ENCODE measurements at places on chromosomes 12 and 14. TPM values are rescaled to one million over a fixed set of nuclear protein-coding genes. Genes with fewer than 3 reads are reported as not detected.

DNA sequence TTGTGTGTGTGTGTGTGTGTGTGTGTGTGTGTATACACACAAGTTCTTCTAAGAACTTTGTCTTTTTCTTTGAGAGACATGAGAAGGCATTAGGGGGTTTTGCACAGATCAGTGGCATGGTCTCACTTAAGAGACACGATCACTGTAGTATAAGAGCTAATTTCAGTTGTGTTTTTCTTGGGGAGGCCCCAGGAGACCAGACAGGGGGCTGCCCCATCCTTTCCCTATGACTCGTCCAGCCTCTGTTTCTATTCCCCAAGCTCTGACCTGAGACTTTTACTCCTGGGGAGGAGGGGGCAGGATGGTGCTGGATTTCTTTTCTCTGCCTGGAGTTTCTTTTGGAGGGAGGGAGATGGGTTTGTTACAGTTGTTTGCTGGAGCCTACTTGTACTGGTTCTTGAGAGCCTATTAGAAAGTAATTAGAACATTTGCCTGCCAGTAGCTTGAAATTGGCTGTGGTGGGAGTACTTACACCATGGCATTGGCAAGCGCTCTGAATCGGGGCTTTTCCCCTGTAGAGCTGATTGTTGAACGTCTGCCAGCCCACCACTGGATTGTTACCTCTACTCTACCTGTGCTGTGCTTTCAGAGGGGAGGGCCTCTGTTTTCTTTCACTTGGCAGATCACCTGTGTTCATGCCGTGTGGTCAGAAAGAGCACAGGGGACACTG is 109.5 kb downstream of the TSPAN9 start:
- DNase-seq: no peak

- no peak for DNase-seq
Measured at GRCh38 chr14:96014176-96014575, 25.0 kb upstream of the C14orf132 start.

Gene KRT79
- polyA plus RNA-seq: not detected

Gene TMEM132C
- 1.9 TPM for polyA plus RNA-seq

- no peak for DNase-seq
Measured at GRCh38 chr12:120358412-120359100, 10.4 kb downstream of the MSI1 start.

DNA sequence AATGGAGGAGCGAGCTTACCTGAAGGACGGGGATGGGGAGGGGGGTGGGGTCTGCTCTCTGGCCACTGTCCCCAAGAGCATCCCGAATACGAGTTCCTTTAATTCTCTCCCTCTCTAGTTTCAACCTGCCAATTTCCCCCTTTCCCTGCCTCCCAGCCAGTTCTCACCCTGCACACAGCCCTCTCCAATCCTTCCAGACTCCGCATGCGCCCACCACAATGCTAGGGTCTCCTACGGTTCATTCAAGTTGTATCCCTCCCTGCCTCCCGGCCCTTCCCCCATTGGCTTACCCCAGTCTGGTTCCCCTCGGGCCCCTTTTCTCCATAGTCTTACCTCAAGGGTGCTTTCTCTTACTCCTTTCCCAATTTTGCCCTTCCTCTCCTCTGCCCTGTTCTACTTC is 708 bp upstream of the IGFBP6 start:
- DNase-seq: no peak

Gene PTPN6
- 19.1 TPM for polyA plus RNA-seq

Gene POTEG
- polyA plus RNA-seq: not detected

Gene METAP2
- polyA plus RNA-seq: 125 TPM

DNA sequence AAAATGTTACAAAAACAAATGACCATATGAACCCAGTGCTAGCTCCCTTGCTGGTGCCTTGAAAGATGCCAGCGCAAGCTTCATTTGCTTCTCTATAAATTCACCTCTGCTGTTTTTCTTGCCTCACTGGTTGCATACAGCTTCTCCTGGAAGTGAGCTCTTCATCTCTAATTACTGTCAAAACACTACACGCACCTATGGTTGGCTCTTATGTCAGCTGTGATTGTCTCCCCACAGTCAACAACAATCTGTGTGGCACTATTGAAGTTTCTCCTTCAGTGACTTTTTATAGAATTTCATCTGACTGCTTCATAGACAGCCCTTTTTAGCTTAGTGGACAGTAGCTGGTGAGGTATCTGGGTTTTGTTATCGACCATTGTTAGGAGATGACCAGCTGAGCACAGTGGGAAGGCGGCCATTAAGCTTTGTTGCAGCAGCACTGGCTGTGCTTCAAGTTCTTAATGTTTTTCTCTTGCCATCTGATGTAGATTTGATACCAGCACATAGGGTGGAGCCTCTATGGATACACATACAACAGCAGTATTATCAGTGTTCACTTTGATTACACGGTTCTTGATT is 131.8 kb downstream of the KITLG start:
- no peak for DNase-seq

GRCh38 chr12:9077152-9078031 is 38.3 kb downstream of the A2M start:
- DNase-seq: no peak

GRCh38 chr12:65308601-65309071 is 30.2 kb downstream of the MSRB3 start:
- no peak for DNase-seq

- DNase-seq: no peak
Measured at GRCh38 chr14:75540479-75540851, 18.2 kb downstream of the BATF start.

Gene CIROP
- polyA plus RNA-seq: 0.04 TPM

- DNase-seq: no peak
Measured at GRCh38 chr12:34394211-34395055, 372.1 kb downstream of the ALG10 start.

Gene CEBPE
- polyA plus RNA-seq: 0.13 TPM

GRCh38 chr14:67674139-67674479 is 323 bp downstream of the VTI1B start:
- DNase-seq: peak; percentile 61

DNA sequence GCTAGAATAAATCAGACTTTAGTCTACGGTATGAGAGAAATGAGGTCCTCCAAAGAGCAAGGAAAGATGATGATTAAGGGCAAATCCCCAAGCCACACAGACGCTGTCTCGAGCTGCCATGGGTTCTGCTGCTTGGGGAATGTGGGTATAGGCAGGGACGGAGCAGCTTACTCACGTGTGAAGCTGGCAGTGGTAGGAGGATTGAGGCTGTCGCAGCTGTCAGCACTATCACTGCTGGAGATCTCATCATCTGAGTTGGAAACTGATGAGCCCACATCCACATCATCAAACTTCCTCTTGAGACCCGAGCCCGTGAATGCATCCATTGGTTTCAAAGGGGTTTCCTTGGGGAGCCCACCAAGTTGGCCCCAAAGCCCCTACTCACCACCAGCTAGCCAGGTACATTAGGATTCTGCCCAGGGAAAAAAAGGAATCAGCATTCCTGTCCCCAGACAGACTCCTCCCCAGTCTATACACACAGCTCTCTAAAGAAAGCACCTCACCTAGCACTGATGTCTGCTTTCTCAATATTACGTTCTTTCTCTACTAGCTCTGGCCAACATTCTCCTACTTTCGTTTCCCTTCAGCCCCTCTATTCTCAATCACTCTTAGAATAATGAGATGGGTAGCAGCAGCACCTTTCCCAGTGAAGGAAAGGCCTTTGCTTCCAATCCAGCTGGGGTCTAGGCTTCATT is 7.0 kb downstream of the CSRNP2 start:
- DNase-seq: no peak

DNA sequence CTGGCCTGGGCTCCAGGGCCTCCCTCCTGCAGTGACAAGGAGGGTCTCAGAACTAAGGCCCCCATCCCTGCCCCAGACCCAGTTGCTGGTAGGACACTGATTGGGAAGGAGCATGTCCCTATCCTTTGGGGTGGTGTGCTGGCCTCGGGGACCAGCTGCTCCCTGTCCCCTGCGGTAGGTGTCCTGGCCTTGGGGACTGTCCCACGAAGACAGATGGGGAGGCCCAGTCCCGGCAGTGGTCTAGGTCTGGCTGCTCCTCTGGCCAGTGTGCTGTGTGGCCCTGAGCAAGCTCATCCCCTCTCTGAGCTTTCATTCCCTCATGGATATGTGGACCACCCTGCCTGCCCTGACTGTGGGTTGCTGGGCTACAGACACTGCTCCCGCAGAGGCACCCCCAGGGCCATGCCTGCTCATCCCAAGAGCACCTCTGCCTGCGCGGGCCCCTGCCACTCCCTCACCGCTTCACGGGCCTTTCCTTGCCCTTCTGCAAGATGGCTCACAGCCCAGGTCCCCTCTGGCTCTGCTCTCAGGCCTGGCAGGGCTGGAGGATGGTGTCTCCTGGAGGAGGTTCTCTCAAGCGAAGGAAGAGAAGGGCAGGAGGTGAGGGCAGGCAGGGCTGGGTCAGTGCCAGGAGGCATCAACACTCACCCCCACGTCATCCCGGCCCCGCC is 12.5 kb downstream of the AHNAK2 start:
- no peak for DNase-seq

- DNase-seq: no peak
Measured at GRCh38 chr12:32876004-32876403, 20.6 kb downstream of the PKP2 start.

Gene NINJ2
- 1.4 TPM for polyA plus RNA-seq

Gene MUCL1
- polyA plus RNA-seq: not detected

DNA sequence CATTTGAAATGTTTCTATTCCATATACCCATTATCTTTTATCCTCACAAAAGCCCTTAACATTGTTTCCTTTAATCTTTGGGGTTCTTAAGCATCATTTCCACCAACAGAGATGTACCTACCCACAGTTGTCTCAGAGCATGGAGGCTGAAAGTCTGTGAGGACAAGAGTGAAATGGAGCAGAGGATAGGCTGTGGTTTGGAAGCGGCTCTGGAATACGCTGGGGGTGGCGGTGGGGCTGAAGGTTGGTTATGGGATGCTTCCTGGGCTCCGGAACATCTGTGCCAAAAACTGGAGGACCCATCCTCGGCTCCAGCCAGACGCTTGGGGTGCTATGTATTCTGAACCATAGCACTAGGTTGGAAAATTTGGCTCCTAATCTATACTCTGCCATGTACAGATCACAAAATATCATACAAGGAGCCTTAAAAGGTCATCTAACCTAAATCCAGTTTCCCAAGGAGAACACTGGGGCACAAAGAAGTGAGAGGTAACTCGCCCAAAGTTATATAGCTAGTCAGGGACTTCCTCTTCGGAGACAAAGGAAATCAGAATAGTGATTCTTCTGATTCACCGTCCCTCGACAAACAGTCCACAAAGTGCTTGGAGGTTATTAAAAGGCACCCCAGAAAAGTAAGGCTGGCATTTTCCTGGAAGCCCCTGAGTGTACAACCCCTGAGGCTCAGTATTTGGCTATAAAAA is 2.5 kb downstream of the PPP1R3E start:
- DNase-seq: no peak

GRCh38 chr14:47744155-47744554 is 68.8 kb upstream of the MDGA2 start:
- DNase-seq: no peak

DNA sequence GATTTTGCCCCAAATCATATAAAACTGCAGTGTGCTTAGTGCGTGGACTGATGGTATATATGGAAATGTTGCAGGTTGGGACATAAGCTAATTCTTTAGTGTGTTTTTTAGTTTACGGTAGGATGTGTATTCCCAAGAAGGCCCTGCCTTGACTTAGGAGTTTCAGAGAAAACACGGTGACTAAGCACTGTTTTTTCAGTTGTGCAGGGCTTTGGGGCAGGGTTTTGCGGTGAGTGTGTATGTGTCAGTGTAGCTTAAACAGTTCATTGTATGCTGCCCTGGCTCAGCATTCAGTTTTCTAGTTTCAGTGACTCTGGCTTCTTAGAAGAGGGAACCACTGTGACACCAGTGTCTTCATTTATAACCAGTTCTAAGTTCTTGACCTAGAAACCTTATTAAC is 101.2 kb downstream of the AKAP6 start:
- no peak for DNase-seq

Gene DPF3
- 5.3 TPM for polyA plus RNA-seq

Gene SPX
- polyA plus RNA-seq: 21.4 TPM

Gene SMCO2
- polyA plus RNA-seq: 0.77 TPM

Gene TMEM229B
- polyA plus RNA-seq: 3.1 TPM

DNA sequence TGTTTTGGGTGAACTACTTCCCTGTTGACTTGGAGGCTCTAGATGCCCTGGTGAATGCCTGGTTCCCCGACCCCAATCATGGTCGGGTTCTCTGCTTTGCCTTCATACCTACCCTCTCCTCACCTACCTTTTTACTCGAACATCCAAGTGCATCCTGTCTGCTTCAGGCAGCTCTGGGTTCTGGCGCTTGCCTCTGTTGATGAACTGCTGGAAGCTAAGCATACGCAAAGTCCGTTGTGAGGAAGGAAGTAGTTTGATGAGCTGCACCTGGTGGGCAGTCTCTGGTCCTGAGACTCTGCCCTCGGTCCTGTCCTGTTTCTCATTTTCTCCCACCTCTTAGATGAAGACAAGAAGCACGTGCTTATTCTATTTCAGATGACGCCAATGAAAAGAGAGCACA is 13.6 kb downstream of the KCNH3 start:
- no peak for DNase-seq

GRCh38 chr12:59040656-59041055 is 120.4 kb upstream of the LRIG3 start:
- DNase-seq: no peak

Gene PMCH
- polyA plus RNA-seq: 1.0 TPM

Gene FGD4
- polyA plus RNA-seq: 14.0 TPM

DNA sequence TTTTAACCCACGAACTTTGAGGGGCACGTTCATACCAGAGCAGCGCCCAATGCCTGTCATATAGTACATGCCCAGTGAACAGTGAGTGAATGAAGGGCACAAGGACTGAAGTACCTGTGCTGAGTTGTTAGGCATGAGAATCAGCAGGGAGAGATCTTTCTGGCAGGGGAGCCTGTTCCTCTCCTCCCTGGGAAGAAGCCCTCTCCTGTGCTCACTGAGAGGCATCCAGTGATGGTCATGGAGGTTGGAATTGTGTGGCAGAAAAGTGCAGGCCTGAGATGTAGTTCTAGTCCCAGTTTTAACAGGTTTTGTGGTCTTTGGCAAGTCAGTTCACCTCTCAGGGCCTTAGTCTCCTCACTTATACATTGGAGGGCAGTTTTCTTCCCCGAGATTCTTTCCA is 20.6 kb downstream of the TEAD4 start:
- no peak for DNase-seq

Gene LRRC10
- not detected for polyA plus RNA-seq

GRCh38 chr12:3275171-3276041 is 198.2 kb downstream of the TSPAN9 start:
- DNase-seq: peak; percentile 71

Gene LETMD1
- polyA plus RNA-seq: 97.8 TPM

Data from right renal pelvis (tissue), 4 donors.